Body of pancreas (tissue), 4 donors: ENCODE measurements at places on chromosomes 7 and 10. TPM values are rescaled to one million over a fixed set of nuclear protein-coding genes. Genes with fewer than 3 reads are reported as not detected.

GRCh38 chr7:43691611-43692010 is 37.7 kb downstream of the COA1 start:
- DNase-seq, result no peak

- no peak for DNase-seq
Measured at GRCh38 chr7:135527025-135527424, 17.1 kb upstream of the CNOT4 start.

DNA sequence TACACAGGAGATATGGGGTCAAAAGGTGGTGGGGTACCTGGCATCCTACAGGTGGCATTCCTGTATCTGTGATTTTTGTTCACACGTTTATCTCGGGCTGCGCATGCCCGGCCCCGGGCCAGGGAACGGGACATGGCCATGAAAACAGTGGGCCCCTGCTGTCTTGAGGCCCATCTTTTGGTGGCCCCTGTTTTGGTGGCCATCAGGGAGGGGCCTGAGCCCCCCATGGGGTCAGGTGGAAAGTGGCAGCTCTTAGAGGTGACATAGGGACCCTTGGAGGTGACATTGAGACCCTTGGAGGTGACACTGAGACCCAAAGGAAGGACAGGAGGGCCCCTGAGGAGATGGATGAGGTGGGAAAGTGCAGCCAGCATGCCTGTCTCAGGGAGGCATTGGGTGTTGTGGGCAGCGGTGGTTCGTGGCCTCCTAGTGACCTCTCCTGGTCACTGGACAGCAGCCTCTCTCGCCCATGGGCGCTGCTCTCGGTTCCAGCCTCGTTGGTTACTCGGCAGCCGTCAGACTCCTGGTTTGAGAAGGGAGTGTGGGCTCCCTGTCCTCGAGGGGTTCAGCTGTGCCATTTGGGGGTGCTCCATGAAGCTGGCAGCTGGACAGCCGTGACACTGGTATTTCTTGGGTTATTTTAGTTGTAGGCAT is 39.9 kb downstream of the INPP5A start:
- DNase-seq, result peak; percentile 74

GRCh38 chr10:34907743-34908430 is 92.8 kb upstream of the PARD3 start:
- DNase-seq, result no peak

DNA sequence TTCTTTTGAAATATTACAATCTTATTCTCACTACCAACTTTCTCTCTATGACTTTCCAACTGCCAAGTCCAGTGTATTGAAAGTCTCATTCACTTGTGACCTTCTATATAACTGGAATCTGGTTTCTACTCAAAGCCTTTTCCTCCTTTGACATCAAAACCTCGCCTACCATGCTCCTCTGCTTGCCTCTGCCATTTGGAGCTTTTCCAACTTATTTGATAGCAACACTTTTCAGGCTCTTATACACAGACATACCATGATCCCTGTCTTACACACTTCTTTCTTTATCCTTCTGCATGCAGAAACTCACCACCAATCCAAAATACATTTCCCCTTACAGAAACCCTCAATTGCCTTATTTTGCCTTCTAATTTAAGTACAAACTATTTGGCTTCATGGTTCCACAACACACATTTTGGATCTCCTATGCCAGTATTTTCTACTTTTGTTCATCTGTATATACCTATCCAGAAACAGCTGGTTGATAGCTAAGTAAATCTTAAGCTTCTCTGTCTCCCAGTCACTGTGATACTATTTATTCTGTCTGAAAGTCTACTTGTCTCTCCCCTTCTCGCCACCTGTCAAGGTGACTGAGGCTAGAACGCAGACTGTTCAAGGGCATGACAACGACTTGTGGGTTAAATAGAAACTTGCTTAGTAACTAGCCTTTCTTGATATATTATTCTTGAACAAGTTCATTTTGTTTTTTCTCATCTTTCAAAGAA is 22.4 kb downstream of the GNG11 start:
- no peak for DNase-seq

GRCh38 chr10:24153537-24153936 is 55.4 kb upstream of the KIAA1217 start:
- no peak for DNase-seq

DNA sequence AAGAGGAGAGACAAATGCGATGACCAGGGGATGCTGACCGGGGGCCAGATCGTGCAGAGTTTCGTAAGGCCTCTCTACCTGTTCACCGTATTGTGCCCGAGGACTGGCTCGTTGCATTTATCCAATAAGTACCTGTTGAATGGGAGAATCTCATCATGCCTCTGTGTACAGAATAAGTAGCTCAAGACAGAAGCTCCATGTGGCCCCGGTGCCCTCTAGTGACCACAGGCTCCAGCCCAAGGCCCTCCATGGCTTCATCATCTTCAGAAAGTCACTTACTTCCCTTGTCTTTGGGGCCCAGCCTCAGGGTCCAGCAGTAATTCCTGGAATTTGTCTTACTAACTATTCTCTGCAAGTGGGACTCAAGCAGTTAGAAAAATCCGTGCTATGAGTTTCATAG is 151.0 kb downstream of the CHN2 start:
- peak; percentile 68 for DNase-seq

DNA sequence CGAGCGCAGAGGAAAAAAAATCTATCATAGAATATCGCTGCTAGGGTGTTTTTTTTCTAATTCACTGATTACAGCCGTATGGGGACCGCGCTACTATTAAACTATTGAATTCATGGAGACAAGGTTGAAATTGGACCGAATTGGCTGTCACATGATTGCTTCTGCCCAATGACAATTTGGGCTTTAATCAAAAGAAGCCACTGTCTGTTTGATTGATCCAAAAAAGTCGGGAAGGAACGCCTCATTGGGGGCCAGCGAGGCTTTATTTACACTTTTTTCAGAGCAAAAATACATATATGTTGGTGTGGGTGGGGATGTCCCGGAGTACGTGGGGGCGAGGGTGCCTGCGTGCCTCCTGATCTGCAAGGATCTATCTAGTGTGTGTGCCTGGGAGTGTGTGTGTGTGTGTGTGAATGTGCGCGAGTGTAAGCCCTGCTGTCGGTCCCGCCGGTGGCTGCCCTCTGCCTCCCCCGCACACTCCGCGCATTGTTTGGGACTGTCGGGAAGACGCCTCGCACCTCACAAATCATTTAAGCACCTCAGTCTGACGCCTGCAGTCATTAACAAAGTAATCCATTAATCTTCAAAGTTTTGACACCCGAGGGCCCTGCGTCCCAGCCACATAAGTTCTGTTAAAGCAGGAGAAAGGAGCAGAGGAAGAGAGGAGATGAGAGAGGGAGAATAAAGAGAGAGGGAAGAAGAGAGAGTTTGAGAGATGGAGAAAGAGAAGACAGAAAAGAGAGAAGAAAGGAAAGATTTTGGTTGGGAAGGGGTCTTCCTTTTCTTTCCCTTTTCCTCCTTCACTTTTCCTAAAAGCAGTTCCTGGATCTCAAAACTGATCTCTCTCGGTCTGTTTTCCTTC is at the start of gene HOXA2:
Gene HOXA2, minus strand, starts transcription at position 103 of the 862 bp plus-strand sequence. CDS start 183 bp downstream, outside the sequence.
- DNase-seq, result no peak

DNA sequence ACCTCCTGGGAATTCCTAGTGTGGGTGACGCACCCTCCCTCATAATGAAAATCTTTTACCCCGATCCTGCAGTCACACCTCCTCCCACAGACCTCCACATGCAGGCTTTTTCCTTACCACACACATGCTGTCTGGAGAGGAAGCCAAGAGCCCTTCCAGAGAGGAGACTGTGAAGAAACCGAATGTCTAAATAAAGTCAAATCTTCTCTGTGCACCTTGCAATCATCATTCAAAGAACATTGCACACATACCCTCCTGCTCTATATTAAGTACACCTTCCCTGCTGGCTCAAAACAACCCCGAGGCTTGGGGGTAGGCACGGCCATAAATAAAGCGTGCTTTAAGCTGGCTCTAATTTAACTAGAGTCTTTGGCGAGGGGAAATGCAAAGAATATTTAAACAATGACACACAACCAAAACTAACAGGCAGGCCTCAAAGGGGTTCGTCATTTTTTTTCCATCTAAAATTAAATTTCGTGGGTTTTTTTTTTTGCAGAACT is 34.9 kb downstream of the CALML3 start:
- no peak for DNase-seq

DNA sequence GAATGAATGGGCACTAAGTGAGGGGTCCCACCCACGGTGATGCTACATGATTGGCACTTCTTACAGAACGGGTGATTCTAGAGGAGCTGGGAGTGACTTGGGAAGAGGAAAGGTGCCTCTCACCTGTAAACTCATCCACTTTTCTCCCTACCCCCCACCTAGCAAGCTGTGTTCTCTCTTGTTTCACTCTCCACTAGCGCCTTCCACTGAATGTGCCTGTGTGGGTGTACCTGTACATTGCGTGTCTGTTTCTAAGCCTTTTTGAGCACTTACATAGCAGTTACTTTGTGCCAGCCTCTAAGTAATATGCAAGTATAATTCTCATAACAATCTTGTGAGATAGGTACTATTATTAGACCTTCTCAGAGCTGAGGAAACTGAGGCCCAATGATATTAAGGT is 133.7 kb upstream of the AGK start:
- DNase-seq, result no peak

DNA sequence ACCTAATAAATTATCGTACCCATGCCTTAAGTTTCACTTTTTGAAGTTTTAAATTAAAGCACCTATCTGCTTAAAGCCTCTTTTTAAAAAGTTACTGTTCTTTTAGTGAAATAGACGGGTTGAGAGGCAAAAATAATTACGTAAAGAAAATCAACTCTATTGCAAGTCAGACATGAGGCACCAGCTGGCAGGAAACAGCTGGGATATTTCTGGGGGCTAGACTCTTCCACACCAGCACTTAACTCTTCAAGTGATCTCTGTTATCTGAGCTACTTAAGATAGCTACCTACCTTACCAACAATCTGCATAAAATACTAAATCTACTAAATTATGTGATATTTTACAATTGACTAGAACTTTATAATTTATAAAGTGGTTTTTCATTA is 35.8 kb downstream of the GBF1 start:
- no peak for DNase-seq

- no peak for DNase-seq
Measured at GRCh38 chr7:6604458-6604857, 11.0 kb upstream of the ZNF853 start.

GRCh38 chr10:48194830-48195229 is 79.7 kb downstream of the FRMPD2 start:
- peak; percentile 11 for DNase-seq

- DNase-seq, result peak; percentile 37
Measured at GRCh38 chr7:150324373-150324961, 1.1 kb upstream of the ACTR3C start.

- no peak for DNase-seq
Measured at GRCh38 chr10:90769946-90770841, 87.6 kb downstream of the HTR7 start.

- DNase-seq, result no peak
Measured at GRCh38 chr7:18295781-18296423, 199.6 kb upstream of the HDAC9 start.

DNA sequence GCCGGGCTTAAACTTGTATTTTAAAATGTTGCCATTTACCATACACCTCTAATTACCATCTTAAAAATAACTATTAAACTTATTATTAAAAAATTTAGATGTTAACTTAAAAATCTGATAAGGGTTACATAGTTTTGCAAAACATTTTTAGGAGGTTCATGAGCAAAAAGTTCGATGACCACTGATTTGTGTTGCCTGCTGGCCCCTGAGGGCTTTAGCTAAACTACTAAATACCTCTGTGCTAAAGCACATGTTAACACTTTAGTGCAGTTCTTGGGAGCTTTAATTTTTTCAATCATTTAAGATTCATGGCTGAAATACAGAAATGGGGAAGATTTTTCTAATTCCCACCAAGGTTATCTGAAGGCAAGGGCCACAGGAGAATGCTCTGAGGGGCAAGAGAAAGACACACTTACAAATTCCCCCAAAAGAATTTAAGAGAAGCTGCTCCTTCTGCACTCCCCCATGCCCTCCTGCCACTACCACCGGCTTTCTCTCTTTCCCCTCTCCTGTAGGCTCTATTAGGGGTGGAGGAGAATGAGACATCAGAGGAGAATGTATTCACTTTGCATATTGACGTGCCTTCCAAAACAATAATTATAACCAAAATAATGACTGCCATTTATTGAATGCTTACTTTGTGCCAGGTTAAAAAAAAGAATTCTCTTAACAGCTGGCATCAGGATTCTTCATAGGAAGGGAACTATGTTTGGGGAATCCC is 106.2 kb downstream of the RTKN2 start:
- no peak for DNase-seq

DNA sequence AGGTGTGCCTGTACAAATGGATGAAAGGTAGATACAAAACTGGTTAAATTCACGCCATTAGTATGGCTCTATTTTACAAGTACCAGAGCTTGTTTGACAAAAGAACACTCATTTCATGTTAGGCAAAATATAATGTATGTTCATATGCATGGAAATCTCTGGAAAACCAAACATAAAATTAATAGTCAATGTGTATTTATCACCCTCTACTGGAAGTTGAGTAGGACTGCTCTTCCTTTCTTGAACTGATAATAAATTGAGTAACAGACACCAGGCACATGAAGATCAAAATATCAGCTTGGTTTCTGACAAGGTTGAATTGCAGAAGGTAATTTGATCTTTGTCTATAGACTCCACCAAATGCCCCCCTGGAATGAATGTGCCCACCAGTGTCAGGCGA is 19.8 kb upstream of the AKR1B1 start:
- DNase-seq, result no peak

- no peak for DNase-seq
Measured at GRCh38 chr10:12556039-12556438, 206.7 kb downstream of the CAMK1D start.

DNA sequence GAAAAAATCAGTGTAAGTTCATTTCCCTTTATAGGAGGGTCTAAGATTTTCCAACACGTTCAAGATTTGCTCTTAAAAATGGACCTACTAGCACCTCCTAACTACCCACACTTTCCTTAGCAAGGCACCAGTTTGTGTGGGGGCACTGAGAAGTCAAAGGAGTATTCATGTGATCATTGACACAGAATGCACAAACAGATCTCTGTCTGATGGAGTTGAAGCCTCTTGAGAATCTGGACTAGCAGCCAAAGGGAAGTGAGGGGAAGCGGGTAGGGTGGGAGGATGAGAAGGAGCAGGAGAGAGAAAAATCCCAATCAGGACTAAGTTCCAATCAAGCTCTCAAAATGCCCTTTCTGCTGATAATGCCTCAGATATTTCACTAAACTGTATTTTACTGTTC is 4.1 kb downstream of the MMS19 start:
- no peak for DNase-seq

Gene CARD11
- 2.0 TPM for total RNA-seq

Gene RELN
- 3.9 TPM for total RNA-seq

Gene VCL
- 24.4 TPM for total RNA-seq

Gene PON3
- 3.0 TPM for total RNA-seq

Gene VSTM4
- total RNA-seq, result 5.6 TPM

Gene STEAP1B
- total RNA-seq, result 1.3 TPM

Gene PON1
- 0.78 TPM for total RNA-seq

Gene EN2
- total RNA-seq, result not detected

Gene CDK6
- total RNA-seq, result 35.0 TPM

Gene PROSER2
- total RNA-seq, result 58.3 TPM

Gene GFRA1
- 6.9 TPM for total RNA-seq

Gene PDE6C
- total RNA-seq, result not detected
